Stimulated activated CD4-positive, alpha-beta T cell treated with anti-CD3 and anti-CD28 coated beads, TNF-alpha, amount 100 ng/mL, for 24 hours (primary cell): ENCODE measurements at places on chromosomes 3 and 15.

DNA sequence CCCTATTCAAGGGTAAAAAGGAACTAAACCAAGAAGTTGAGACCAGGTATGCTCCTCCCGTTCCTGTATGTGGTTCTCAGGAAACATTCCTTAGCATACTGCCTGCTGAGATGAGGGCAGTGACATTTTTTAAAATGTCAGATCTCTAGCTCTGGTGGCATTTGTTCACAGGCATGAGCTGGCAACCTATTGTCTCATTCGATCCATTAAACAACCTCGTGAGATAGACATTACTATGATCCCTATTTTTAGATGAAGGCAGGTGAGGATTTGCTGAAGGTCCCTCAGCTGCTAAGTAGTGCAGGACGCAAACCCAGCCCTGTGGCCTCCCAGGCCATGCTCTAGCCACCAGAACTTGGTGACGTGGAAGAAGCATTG, 74.9 kb downstream of the SIDT1 start:
- no peak for DNase-seq

DNA sequence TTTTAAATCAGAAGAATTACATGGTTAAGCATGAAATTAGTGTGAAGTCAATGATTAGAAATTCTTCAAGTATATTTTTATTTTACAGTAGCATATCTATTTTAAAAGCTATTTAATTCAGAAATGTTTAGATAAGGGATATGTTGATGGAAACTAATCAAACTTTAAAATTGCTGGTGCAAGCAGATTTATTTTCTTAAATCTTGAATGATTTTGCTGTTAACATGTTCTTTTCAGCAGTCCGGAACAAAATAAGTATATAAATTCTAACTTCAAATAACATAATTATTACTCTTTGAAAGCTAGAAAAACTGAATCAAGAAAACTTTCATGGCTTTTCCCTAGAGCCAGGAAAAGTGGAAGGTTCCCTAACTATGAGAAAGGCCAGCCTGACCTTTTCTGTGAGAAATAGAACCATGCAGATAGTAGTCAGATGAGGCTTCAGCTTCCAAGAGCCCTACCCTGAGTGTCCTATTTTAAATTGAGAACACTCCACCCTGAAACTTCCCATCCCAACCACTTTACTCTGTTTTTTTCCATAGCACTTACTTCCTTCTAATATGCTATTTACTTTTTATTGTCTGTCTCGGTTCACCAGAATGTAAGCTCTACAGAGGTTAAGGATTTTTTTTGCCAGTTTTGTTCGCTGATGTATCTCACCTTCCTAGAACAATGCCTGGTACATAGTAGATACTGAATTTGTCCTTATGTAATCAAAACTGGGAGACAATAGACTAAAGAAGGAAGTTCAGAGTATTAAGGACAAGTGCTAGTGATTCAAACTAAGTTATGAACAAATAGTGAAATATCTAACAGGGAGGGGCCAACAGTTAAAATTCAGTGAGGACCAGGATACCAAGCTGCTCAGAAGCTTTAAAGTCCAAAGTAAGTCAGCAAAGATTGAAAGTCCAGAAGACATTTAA, 66.8 kb downstream of the CD200R1L start:
- DNase-seq: no peak

- no peak for DNase-seq
Measured at GRCh38 chr15:82663186-82663600, 16.0 kb upstream of the CPEB1 start.

- no peak for DNase-seq
Measured at GRCh38 chr3:187684880-187685279, 14.7 kb upstream of the SST start.

GRCh38 chr3:120459196-120459595, 8.4 kb upstream of the FSTL1 start:
- DNase-seq: no peak
